ENCODE measurements at places on chromosomes 11 and 22. TPM values are rescaled to one million over a fixed set of nuclear protein-coding genes. Genes with fewer than 3 reads are reported as not detected.

RAB39A gene
- 5.4 TPM for total RNA-seq

DNA sequence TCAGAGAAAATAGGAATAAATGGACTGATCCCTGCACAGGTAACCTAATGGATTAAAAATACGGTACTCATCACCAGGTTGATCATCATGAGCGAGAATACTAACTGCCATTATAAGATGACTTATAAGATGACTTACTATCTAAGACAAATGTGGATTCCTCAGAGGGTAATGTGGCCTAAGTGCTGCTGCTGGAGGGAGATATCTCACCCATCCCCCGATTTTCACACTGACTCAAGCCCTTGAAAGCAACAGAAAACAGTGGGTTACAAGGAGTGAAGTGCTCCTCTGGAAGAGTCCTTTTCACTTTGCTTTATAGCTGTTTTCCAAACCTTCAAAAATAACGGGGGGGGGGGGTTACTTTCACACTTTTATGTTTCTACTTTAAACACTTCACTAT, 920 bp downstream of the TMEM218 start:
- H3K4me1 ChIP-seq: peaks cover 9% of the 10 kb centered on the region
- DNase-seq: no peak
- no peaks in the 10 kb centered on the region for H3K27me3 ChIP-seq
- no peaks in the 10 kb centered on the region for H3K36me3 ChIP-seq

- DNase-seq: no peak
- H3K4me3 ChIP-seq: no peak overlapping the region
- H3K27ac ChIP-seq: peak overlapping the region; percentile 66
- peaks cover 30% of the 10 kb centered on the region for H3K4me1 ChIP-seq
- H3K36me3 ChIP-seq: no peaks in the 10 kb centered on the region
- no peaks in the 10 kb centered on the region for H3K27me3 ChIP-seq
Measured at GRCh38 chr11:85827748-85828639, 17.1 kb upstream of the SYTL2 start.

GRCh38 chr22:47452184-47452583, 689.7 kb downstream of the TBC1D22A start:
- H3K4me1 ChIP-seq: no peaks in the 10 kb centered on the region
- DNase-seq: no peak
- no peak overlapping the region for H3K27ac ChIP-seq

DNA sequence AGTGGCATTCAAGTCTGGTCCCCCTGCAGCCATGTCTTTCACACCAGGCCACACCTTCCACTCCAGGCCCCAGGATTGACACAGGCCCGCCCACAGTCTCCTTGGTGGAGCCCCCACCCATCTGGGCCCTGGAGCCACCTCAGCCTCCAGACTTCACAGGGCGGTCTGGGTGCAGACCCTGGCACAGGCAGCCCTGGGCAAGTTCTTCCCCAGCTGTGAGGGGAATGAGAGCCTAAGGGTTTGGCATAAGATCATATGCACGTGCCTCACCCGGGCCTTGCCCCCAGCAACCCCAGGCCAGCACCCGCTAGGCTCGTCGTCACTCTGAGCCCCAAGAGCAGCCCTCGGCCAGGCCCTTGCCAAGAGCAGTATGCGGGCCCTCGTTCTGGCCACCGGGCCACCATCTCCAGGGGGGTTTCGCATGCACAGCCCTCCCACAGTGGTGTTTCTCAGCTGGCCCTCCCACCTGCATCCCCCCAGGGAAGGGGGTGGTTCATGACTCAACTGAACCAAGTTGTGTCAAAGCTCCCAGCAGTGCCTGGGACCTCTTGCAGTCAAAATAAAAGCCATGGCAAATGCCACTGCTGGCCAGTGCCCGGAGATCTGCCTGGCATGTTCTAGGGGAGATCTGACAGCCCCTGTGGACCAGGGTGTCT, 70.4 kb upstream of the KCNQ1OT1 start:
- no peaks in the 10 kb centered on the region for H3K36me3 ChIP-seq
- DNase-seq: no peak
- H3K27ac ChIP-seq: no peak overlapping the region
- no peaks in the 10 kb centered on the region for H3K4me1 ChIP-seq
- H3K4me3 ChIP-seq: no peak overlapping the region

DNA sequence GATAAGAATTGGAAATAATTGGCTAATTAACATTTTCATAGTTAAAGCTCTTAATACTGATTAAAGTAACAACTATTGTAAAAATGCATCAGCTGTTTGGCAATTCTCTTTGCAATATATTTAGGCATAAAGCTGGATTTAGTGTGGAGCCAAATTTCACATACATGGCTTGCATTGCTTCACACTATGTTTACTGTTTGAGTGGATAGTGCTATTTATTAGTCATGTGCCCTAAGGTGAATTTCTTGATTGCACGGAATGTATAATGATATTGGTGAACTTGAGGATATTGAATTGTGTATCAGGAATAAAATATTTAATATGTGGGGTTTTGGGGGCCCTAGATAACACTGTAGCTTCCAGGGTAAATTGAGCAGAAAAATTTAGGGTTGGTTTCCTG, 100.9 kb downstream of the AASDHPPT start:
- H3K4me1 ChIP-seq: no peaks in the 10 kb centered on the region
- H3K27me3 ChIP-seq: no peaks in the 10 kb centered on the region
- no peak for DNase-seq
- no peaks in the 10 kb centered on the region for H3K36me3 ChIP-seq
- H3K27ac ChIP-seq: no peak overlapping the region

ASPHD2 gene
- 2.6 TPM for total RNA-seq
